ENCODE measurements at places on chromosomes 2 and 18. TPM values are rescaled to one million over a fixed set of nuclear protein-coding genes. Genes with fewer than 3 reads are reported as not detected.

DNA sequence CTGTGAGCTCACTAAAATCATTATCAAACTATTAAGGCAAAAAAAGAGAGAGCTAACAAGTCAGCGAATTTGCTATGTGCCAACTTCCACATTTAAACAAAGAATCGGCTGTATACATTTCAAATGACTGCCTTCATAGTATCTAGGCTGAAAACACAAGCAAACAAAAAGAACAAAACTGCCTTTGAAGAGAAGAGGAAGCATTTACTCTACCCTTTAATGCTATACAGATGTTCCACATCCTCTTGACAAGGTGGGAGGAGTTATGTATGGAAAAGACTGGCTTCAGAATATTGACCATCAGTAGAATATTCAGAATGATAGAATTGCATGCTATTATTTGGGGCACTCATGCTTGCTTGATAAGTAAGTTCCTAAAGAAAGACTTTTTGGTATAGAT is 741.7 kb downstream of the PLCL1 start:
- DNase-seq, result no peak

DNA sequence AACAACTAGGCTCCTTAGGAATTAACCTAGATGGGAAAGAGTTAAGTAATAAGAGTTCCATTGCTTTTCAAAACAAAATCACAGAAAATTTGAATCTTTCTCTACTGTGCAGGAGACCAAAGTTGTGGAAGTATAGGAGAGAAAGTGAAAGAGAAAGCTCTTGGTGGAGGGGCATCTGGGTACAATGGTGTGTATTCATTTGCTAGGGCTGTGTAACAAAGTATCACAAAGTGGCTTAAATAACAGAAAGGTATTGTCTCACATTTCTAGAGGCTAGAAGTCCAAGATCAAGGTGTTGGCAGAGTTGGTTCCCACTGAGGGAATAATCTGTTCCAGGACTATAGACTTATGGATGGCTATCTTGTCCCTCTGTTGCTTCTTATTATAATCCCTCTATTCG is 50.5 kb upstream of the GORASP2 start:
- DNase-seq, result no peak

GRCh38 chr2:173972165-173972564 is 7.0 kb upstream of the SP3 start:
- no peak for DNase-seq

- DNase-seq, result no peak
Measured at GRCh38 chr2:128492966-128493811, 174.5 kb upstream of the HS6ST1 start.

DNA sequence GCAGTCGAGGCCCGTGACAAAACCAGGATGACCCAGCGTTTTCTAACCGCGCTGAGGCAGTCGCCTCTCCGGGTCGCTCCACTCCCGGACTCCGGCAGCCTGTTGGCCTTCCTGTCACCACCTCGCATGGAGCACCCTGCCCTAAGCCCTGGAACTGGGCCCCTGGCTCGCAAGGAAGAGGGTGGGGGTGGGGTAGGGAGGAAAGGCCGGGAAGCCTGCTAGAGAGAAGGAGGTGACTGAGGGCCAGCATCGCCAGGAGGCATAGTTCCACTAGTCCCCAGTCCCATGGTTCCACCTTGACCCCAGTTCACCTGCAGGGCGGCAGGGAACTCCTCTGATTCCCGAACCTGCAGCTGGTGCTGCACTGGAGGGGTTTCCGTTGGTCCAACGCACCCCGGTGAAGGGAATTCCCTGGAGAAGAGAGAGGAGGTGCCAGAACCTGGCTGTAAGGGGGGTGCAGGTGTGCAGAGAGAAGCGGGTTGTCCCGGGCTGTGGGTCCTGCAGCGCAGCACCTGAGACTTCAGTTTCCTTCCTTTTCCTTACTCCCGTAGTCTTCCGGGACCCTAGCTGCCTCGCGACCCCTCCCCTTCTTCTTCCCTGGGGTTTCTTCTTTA is 11.8 kb upstream of the EN1 start:
- no peak for DNase-seq

GRCh38 chr2:54941248-54941984 is 108.8 kb downstream of the RTN4 start:
- DNase-seq, result no peak

DNA sequence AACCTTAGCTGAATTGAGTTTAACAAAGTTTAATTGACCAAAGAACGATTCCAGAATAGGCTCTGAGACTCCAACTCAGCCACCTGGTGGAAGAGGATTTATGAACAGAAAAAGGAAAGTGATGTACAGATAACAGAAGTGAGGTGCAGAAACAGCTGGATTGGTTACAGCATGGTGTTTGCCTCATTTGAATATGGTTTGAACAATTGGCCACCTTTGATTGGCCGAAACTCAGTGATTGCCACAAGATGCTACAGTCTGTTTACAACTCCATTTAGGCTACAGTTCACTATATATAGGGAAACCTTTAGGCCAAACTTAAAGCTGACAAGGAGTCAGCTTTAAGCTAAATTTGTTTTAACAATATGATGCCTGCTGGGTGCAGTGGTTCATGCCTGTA is 28.1 kb upstream of the SLC35G4 start:
- DNase-seq, result no peak

- no peak for DNase-seq
Measured at GRCh38 chr2:205539603-205540002, 142.7 kb upstream of the NRP2 start.

- no peak for DNase-seq
Measured at GRCh38 chr2:41441958-41442357, 605.9 kb upstream of the PKDCC start.

- no peak for DNase-seq
Measured at GRCh38 chr2:943461-943797, 7.2 kb upstream of the SNTG2 start.

GRCh38 chr2:33167622-33168245 is 221.0 kb downstream of the LTBP1 start:
- no peak for DNase-seq

GRCh38 chr18:57436965-57437333 is 1.8 kb downstream of the ONECUT2 start:
- DNase-seq, result peak; percentile 9

DNA sequence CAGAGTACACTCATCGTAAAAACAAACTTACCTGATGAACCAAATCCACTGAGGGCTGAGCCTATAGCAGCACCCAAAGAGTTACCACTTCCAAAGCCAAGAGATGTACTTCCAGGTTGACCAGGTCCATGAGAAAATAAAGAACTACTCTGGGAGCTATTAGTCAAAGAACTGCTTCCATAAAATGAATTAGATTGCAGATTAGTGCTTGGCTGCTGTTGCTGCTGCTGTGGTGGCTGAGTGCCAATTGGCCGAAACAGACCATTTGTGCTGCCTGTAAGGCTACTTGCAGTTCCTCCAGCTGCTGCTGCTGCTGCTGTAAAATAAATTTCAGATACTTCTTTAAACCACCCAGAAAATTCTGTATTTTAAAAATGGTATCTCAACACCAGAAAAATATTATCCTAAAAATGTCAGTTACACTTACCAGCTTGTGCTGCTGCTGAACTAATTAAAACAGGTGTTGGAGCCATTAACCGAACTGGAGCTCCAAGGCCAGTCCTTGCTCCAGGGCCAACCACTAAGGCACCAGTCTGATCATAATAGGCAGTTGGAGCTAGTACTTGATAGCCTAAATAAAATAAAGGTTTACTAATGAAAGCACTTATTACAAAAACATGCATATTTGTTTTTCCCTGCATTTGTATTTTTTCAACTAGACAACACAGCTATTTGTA is 58.1 kb upstream of the SDC1 start:
- DNase-seq, result peak; percentile 51

DNA sequence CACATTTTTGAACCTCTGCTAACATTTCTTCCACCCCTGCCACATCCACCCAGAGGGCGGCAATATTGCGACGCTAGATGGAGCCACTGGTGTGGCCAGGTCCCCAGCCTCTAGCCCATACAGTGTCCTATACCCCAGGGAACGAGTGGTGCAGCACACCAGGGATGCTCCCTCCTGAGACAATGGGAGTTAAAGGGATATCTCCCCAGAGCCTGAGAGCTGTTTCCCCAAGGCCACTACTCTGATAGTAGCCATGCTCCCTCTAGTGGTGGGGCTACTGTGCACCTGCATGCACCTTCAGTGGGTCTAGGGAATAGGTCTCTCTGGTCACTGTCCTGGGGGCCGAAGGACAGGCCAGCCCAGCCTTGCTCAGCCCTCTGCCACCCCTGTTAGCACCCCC is 336.4 kb upstream of the FSHR start:
- DNase-seq, result no peak

DNA sequence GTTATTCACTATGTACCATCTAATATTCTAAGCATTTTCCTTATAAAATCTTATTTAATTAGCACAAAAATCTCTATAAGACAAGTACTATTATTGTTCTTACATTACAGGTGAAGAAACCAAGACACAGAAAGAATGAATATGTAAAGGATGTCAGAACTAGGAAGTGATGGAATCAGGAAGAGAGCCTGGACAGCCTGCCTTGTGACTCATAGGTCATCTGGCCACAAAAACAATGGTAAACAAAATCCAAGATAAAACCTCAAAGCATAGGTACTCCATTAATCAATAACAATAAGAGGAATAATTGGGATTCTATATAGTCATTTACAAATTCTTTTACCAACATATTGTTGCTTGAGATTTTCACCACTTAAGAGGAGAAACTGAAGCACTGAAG is 505.4 kb upstream of the PIK3C3 start:
- no peak for DNase-seq

- DNase-seq, result no peak
Measured at GRCh38 chr18:49837889-49838288, 24.6 kb upstream of the ACAA2 start.

GRCh38 chr2:229226382-229226781 is 44.7 kb downstream of the PID1 start:
- DNase-seq, result no peak

DNA sequence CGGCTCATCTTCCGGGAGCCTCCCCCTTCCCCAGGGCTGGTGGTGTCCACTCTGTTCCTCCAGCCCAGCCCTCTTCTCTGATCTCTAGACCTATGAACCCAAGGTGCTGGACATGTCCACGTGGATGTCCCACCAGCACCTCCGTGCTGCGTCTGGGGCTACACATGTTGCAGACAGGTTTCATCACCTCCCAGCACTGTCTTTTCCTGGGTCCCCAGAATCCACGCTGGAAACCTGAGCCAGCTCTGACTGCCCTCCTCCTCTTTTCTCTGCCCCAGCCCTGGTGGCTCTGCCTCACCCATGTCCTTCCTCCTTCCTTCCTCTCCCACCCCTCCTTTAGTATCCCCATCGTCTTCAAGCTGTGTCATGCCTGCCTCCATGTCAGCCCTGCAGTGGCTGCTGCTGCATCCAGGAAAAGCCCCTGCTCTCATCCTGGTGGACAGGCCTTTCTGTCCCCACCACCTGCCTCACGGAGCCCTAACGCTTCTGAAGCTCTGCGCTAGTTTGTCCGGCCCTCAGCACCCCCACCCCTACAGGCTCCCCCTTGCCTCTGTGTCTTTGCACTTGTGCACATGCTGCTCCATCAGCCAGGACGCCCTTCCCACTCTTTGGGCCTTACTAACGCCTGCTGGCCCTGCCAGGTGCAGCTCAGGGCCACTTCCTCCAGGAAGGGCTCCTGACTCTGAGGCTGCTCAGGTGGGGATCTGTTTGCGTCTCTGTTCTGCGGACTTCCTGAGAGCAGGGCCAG is 105.9 kb downstream of the DYSF start:
- no peak for DNase-seq

GRCh38 chr2:205984381-205984780 is 101.6 kb downstream of the INO80D start:
- no peak for DNase-seq

- no peak for DNase-seq
Measured at GRCh38 chr2:64861452-64862397, 127.5 kb upstream of the SLC1A4 start.

DNA sequence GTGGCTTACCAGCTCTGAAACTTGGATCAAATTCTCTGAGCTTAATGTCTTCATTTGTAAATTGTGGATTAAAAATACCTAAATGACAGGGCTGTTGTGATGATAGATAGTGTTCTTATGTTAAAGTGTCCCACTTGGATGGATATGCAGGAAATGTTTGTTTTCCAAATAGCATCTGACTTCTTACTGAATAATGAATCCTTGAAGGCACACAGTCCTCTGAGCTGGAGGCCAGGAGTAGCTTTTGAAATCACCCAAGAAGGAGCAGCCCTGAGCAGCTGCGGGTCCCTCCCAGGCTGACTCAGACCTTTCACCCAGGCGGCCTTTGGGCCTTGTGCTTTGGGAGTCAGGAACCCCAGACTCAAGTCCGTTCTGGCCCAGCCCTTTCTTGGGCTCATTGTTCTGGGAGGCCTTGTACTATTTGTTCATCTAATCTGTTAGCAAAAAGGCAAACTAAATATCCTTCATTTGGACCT is 173.0 kb upstream of the GATA6 start:
- DNase-seq, result no peak

Gene ABCB6
- 24.3 TPM for polyA plus RNA-seq

Gene CYRIA
- polyA plus RNA-seq, result 5.7 TPM

Gene FZD7
- polyA plus RNA-seq, result 5.3 TPM

Gene MYO7B
- polyA plus RNA-seq, result 0.46 TPM

Gene HOXD13
- 9.8 TPM for polyA plus RNA-seq

Gene OSR1
- 0.44 TPM for polyA plus RNA-seq

Gene COL6A3
- polyA plus RNA-seq, result 4.8 TPM

Gene ASAP2
- polyA plus RNA-seq, result 7.0 TPM

Gene IL36G
- polyA plus RNA-seq, result not detected

Gene ADRA2B
- polyA plus RNA-seq, result 0.48 TPM

Gene TRABD2A
- polyA plus RNA-seq, result 0.90 TPM

Gene ALKAL2
- not detected for polyA plus RNA-seq

Gene IL1RL2
- polyA plus RNA-seq, result 0.14 TPM

Gene ERLEC1
- 16.8 TPM for polyA plus RNA-seq

Gene ERICH2
- polyA plus RNA-seq, result 1.1 TPM

Data from brain (organoid and tissue), 16 donors.